ENCODE measurements at places on chromosomes 12 and 14.

DNA sequence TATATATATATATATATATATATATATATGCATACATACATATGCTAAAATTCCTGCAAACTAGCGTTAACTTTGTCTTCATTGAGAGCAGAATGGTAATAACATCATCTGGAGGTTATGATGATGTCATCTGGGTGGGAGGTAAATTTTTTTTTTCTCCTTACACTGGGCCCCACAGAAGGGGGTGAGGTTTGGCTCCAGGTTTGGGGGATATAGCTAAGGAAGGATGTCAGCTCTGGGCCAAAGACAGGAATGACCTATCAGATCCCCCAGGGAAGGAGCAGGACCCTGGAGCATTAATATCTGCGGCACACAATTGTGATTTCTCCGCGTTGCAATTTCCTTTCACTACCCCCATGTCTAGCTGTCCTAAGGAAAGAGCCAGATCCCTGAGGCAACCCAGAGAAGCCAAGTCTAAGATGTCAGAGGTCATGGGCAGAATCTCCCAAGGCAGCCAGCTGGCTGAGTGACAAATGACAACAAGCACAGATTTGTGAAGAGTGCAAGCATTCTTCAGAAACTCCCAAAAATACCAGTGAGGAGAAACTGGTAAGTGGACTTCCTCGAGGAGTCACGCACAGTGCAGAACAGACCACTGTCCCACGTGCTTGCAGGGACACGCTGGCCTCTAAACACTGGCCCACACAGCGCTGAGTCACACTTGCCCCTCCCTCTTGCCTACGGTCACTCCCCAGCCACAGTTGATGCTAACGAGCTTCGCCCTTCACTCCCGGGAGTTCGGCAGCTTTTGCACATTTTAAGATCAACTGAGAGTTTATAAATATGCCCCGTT lies 9.9 kb downstream of the UBC start:
- DNase-seq, result no peak

GRCh38 chr14:31059152-31059924 lies 33.2 kb upstream of the STRN3 start:
- DNase-seq, result no peak

GRCh38 chr14:53152184-53152886 lies 788 bp downstream of the DDHD1 start:
- DNase-seq, result peak; percentile 79

DNA sequence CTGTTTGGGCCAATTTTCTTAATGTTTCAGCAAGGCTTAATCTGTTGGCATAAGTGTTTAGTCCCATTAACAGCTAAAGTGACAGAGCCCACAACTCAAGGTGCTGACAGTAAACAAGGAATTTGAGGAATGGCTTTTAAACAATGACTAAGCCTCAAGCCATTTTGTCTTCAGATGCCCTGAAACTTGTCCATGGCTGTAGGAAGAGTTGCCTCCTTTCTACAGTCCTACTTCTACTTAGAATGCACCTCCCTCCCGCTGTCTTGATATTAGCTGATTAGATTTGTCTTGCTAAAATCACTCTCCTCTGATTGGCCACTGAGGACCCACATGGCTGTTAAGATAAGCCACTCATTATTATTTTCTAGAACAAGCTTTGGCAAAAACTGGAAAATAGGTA lies 188.4 kb upstream of the OTX2 start:
- no peak for DNase-seq

DNA sequence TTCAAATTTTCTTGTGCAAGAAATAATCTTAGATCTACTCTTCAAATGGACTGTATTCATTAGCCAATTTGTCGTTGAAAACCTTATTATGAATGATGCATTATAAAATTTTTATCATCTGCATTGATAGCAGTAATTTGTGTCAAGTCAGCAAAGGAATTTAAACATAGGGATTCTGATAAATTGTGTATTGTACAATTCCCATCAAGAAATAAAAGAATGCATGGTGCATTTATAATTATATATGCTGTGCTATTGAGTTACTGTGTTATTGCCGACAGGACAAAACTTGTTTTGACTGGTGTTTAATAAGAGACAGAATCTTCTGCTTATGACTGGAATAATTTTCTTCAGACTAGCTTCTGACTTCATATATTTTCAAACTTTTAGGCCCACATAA lies 3.1 kb upstream of the BCDIN3D start:
- DNase-seq, result no peak

DNA sequence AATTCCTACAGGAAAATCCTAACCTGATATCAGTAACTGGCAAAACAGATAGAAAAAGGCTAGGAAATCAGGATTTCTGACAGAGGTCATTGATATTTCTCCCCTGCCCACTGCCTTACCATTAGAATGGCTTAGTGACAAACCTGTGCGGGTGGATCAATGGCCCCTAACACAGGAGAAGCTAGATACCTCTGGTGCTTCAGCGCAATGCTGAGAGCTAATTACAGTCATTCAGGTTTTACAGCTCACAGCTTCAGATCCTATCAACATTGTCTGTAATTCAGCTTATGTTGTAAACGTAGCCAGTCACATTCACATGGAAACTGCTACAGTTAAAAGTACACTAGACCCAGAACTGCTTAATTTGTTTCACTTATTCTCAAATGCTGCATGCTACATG lies 17.4 kb upstream of the SLC10A1 start:
- no peak for DNase-seq

GRCh38 chr14:63647696-63648410 lies 6.2 kb upstream of the WDR89 start:
- DNase-seq, result no peak

- no peak for DNase-seq
Observed at GRCh38 chr12:112317481-112317880, 64.8 kb downstream of the HECTD4 start.

- DNase-seq, result no peak
Observed at GRCh38 chr12:124413915-124414314, 119.0 kb downstream of the RFLNA start.

DNA sequence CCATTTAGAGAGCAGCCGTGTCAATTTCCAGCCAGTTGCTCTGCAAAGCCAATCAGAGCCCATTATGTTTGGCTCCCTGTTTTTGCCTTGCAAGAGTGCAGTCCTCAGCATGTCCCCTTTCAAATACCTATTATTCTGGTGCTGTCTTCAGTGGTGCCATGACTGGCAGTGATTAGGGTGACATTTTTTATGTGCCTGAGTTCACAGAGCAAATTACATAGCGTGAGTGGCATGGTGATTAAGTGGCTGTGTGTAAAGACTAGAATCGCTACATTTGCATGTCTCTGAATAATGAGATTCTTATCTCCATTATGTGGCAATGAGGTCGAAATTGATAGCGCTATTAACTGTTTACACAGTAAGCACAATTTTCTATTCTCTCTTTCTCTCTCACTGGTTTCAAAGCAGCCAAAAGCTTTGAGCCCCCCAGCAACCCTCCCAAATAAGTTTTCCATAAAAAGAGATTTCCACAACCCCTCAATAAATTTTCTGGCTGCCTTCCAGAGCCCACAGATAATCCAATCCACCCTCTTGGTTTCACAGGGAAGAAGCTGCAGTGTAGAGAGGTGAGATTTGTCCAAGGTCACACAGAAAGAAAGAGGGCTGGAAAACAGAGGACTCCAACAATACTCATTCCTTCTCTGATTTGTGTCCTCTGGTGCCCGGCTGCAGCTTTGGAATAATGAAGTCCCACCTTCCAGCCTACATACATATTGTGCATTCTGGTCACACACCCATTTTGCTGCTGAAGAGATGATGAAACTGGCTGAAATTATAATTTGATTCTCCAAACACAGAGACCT lies 58.8 kb upstream of the NUDT4 start:
- no peak for DNase-seq

- DNase-seq, result no peak
Observed at GRCh38 chr14:83395321-83395720, 1861.7 kb upstream of the SEL1L start.

- DNase-seq, result no peak
Observed at GRCh38 chr12:106926657-106927056, 29.1 kb upstream of the TMEM263 start.

DNA sequence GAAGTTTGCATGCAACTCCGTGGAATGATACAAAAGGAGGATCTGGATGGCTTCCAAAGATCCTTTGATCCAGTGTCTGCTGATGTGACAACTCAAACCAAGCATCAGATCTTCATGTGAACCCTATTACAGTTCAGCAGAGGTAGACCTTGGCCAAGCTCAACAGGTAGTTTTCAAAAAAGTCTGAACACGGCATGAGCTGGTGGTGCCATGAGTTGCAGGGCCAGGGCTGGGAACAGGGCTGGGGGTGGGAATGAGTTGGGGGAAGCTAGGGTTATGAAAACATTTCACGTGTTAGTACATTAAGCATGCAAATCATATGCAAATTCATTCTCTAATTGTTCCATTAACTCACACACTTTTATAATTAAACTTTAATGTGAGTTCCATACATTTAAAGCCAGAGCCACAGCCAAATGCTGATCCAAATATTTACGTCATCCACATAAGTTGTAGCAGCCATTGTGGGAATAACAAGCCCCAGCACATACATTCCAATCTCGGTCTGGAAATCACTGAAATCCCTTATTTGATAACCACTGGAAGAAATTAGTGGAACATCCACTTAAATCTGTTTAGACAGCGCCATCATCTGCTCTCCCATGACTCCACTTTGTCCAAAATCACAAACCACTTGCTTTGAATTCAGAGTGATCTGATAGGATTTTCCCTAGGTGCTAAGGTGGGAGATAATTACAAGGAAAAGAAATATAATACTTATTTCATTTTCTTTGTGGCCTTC lies 158.5 kb downstream of the APAF1 start:
- DNase-seq, result no peak

DNA sequence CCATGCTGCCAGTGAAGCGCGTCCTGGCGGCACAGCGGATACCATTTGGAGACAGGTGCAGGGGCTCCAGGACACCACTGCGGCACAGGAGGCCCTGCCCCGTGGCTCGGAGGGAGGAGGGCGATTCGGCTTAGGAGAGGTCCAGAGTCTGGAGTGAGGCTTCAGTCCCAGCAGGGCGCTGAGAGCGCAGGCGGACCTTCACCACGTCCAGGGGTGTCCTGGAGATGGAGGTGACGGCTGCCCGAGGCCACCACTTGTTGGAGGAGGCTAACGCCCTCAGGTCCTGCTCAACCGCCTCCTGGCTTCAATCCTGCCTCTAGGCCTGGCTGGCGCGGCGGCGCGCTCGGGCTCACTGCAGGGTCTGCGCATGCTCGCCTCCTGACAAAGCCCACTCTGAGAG lies 45.7 kb downstream of the EIF2S3B start:
- no peak for DNase-seq

DNA sequence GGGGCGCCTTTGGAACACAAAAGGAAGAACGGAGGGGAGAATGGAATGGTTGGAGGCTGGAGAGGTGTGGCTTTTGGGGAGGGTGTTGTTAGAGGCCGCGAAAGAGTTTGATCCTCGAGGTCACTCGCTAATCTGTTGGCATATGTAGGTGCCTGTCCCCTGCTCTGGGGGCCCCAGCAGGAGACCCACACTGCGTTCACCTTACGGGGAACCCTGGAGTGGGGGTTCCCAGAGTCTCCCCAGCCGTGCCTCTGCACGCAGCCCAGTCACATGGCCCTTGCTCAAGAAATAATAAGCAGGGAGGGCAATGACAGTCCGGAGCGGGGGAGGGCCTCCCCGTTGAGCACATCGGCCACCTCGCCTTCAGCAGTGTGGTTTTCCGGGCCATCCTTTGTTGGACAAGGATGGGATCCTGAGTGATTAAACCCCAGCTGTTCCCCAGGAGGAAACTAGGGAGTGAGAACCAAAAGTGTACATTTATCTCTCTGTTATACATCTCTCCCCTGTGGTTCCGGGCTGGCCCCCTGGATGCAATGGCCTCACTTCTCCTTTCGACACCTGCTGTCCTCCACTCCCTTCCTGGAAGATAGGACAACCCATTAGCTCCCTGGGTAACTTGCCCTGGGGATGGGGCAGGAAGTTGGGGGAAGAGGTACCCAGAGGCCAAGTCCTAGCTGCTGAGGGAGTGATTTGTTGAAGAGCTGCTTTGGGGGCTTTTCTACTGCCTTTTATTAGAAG lies 1.3 kb downstream of the PLEKHG3 start:
- DNase-seq, result no peak

DNA sequence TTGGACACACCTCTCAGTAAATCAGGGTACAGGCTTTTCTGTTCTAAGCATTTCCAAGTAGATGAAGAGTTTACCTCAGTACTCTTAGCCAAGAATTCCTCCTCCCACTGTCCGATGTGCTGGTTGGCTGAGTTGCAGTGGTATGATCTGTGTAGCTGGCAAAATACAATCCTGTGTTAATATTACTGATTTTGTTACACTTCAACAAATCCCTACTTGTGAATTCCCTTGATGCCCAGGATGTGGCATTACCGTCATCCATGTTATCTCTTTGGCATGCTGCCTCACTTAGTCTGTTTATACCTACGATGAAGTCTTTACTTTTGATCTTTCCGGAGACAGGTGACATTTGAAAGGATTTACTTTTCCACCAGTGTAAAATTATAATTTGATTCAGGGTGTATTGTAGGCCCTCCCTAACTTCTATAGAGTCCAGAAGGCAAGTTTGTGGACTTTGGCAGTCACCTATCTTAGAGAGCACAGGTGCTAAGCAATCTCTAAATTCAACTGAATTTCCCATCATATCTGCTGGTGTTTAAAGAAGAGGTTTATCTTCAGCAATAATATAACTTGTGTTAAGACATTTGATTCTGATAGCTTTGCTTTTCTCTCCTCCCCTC lies 10.1 kb downstream of the CCDC196 start:
- DNase-seq, result no peak

DNA sequence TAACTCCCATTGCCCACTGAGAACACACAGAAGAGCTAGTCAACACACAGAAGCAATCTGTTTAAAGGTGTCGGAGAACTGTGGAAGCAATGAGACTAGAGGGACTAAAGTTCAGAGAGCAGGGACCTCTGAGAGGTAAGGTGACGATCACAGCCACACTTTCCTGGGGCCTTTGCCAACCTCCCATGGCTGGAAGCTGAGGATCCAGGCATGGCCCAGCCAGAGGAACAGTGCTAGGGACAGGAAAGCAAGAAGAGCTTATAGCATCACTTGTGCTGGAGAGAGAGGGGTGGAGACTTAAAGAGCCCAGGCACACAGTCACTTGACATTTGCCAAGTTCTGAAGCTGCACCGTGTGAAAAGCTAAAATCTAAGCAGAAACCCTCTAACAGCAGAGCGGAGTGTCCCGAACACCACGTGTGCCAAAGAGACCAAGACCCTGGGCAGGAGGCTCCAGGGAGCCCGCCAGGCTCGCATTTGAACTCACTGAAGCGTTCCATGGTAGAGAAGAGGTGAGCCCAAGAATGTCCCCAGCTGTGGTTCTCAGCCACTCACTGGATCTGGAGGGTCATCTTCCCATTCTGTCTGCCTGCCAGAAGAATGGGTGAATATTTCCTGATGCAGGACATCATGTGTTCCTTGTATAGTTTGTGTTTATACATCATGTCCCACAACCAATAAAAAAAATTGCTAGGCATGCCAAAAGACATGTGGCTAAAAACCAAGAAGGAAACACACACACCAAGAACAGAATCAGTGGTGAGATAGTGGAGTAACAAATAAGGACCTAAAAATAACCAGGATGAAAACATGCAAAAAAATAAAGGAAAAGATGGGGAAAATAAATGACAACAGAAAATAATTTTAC lies 174.0 kb upstream of the C14orf180 start:
- DNase-seq, result no peak

Measured in GM06990 (cell line).